ENCODE measurements at places on chromosomes 6 and 20.

DNA sequence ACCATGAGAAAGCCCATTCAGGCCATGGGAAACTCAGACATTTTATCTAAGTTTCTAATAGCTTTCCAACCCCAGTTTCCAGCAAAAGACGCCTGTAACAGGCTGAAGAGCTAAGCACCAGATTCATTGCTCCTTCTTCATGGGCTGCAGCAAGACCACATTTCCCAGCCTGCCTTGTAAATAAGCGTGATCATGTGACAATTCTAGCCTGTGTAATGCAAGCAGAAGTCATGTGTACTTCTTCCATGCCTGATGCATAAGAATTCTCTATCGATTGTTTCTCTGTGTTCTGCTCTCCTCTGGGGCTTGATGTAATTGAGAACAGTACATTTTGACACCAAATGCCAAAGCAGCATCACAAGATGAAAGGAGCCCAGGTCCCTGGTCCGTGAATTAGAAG is 6.8 kb downstream of the PCSK2 start:
- no peak for DNase-seq

DNA sequence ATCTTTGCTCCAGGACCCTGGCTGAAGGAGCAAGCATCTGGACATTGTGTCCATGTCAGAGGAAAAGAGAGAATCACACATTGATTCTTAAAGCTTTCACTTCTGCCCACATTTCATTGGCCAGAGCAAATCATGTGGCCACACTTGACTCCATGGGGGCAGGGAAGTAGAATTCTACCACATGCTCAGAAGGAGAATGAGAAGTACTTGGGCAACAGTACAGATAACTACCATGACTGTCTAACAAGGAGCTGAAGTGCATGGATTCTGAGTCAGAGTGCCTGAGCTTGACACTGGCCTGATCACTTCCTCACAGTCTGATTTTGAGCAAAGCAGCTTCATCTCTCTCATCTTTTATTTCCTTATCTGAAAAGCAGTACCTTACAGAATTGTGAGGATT is 38.6 kb downstream of the GHRH start:
- DNase-seq: no peak

- DNase-seq: peak; percentile 69
These were observed 41.9 kb upstream of the HFE start for GRCh38 chr6:26045065-26045927.

DNA sequence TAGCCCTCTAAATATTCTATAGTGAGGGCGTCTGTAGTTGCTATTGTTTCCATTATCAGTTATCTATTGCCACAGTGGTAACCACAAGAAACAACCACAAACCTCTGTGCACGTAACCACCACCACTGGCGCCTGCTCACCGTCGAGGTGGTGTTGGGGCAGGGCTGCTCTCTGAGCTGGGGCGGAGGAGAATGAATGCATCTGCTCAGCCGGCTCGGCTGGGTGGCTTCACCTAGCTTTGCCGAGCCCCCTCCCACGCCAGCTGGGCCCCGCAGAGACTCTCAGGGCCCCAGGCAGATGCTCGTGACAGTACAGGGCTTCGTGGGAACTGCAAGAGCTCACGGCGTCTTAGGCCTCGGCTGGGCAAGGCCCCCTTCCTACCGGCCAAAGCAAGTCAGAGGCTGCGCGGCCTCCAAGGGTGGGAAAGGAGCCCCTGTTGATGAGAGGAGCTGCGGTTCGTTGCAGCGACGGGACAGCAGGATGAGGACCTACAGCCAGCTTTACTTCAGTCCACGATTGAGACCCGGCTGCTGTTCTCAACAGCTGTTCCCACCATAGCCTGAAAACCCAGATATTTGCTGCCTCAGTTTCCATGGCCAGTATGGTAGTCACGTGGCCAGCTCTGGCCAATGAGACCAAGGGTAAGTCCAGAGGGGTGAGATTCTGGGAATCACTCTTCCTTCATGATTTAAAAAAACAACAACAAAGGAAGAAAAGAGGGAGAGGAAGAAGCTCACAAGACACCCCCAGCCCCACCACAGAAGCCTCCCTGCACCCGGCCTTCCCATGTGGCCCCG is 120.2 kb upstream of the AFDN start:
- DNase-seq: no peak

- DNase-seq: no peak
These were observed 49.0 kb upstream of the TAGAP start for GRCh38 chr6:159093609-159094443.

DNA sequence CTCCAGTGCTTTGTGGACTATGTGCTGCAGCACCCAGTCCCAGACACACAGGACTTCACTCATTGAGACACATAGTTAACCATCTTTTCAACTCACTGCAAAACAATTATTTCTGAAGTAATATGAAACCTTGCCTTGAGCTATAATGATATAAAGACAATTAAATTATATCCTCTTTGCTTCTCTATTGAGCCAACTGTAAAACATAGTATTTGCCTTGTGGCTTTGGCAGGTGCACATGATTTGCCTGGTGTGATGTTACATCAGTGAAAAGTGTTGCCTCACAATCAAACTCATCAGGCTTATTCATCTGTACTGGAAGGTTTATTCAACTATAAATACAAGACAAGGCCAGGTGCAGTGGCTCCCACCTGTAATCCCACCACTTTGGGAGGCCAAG is 80.6 kb downstream of the NCOA7 start:
- no peak for DNase-seq

DNA sequence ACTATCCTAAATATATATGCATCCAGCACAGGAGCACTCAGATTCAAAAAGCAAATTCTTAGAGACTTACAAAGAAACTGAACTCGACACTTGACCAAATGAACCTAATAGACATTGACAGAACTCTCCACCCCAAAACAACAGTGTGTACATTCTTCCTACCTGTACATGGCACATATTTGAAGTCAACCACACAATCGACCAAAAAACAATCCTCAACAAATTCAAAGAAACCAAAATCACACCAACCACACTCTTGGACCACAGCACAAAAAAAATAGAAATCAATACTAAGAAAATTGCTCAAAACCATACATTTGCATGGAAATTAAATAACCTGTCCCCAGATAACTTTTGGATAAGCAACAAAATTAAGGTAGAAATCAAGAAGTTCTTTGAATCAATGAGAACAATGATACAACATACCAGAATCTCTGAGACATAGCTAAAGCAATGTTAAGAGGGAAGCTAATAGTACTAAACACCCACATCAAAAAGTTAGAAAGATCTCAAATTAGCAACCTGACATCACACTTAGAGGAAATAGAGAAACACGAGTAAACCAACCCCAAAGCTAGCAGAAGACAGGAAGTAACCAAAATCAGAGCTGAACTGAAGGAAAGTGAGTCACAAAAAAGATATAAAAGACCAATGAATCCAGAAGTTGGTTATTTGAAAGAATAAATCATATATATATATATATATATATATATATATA is 12.5 kb upstream of the TREM1 start:
- no peak for DNase-seq

- peak; percentile 22 for DNase-seq
These were observed 203.0 kb upstream of the TBX18 start for GRCh38 chr6:84967389-84967788.

DNA sequence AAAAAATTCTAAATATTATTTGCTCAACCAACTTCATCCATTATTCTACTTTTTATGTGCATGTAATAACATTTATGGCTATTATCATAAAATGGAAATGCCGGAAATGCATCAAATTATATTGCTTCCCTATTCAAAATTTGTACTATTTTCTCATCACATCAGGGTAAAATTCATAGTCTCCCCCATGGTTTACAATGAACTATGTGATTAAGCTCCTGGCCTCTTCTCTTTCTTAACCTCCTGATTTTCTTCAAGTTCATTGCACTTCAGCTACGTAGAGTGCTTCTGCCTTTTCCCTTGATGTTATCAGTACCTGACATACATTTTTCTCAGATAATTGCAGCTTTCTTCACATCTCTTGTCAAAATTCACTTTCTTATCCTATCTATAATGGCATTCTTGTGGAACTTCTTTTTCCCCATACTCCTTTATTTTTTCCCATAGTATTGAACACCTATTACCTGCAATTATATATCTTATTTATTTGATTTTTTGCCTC is 699.1 kb upstream of the ADGRB3 start:
- no peak for DNase-seq

DNA sequence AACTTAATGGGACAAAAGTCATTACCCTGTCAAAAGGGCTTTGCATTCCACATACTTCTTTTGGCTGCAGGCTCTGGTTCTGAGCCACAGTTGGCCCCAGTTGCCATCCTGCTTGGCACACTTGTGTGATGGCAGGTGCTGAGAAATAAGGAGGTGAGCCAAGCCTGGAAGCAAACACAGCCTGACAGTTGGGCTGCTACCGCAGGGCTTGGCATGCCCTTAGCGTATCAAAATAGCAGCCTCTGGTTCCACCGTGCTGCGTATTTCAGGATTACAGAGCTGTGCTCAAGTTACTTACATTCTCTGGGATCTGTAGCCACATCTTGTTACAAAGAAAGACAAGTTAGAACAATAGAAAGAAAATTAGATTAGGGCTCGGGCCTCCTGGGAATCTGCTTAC is 11.1 kb downstream of the MTHFD1L start:
- no peak for DNase-seq

DNA sequence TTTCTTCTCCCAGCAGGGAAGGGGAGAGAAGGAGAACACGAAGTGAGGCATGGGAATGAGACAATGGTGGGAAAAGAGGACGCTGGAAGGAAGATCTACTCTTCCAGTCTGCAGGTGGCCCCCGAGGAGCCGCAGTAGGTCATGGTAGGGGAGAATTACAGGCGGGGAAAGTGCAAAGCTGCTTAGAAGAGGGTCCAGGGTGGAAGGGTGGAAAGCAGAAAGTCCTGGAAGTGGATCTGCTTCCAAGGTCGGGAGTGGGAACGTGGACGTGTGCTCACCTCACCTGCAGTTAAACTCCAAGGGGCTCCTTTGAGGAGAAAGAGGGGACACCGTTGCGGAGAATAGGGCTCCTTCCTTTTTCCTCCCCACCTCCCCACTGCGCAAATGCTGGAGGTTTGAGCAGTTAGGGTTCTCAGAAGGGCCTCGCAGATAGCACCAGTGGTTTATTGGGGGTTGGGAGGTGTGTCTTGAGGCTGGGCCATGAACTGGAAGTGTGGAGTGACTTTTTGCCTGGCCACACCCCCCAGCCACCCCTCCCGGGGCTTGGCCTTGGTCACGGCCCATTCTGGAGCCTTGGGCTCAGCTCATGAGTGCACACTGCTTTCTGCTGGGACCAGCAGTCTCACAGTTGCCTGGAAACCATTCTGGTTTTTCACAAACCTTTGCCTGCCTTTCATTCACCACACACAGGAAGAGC is 100.4 kb upstream of the MLN start:
- no peak for DNase-seq

- no peak for DNase-seq
These were observed 168.0 kb downstream of the CDK19 start for GRCh38 chr6:110646951-110647910.

DNA sequence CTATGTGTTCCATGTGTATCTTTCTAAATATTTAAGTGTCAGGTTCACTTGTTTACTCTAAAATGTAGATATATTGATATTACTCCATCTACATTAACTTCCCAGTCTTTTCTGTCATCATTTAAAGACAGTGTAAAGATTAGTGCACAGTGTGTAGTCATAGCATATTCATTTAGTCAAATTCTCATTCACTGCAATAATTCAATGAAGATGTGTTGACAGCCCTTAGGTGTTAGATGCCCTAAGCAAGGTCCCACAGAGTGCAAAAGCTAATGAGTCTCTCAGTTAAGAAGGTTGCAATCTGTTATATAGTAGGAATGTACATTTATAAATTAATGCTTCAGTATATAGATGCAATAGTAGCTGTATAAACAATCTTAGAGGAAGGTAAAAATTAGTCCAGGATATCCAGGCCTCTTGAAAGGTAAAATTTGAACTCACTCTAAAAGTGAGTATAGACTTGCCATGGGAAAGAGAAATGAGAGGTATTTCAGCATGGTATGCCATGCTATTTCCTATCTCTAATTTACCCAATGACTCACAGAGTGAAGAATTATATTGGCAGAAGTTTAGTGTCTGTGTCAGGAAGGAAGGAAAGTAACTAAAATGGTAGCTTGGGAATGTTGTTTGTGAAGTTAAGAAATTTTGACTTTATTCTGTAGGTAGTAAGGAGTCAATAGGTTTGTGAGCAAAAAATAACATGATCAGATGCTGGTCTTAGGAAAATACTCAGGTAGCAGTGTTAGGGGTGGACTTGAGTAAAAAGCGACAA is 969.9 kb upstream of the CITED2 start:
- DNase-seq: no peak

DNA sequence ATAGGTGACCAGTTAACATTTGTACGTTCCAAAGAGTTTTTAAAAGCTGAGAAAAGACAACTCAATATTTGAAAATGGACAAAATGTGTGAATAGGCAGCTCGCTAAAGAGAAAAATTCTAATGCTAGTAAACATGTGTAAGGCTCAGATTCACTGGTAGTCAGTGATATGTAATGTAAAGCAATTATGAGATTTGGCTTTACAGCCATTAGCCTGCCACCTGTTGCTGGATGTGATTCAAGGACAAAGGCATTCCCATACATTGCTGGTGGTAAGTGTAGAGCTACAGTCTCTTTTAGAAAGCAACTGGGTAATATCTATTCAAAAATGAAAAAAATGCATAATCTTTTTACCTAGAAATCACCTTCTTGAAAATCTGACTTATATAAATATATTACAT is 114.3 kb downstream of the COL19A1 start:
- no peak for DNase-seq

- DNase-seq: no peak
These were observed 70.1 kb upstream of the EMILIN3 start for GRCh38 chr20:41436679-41437078.

- no peak for DNase-seq
These were observed 34.9 kb downstream of the GPLD1 start for GRCh38 chr6:24454452-24454851.

GRCh38 chr20:31547017-31547675 is 32.9 kb downstream of the HM13 start:
- peak; percentile 43 for DNase-seq
